Activated naive CD4-positive, alpha-beta T cell treated with anti-CD3 and anti-CD28 coated beads for 36 hours (primary cell): ENCODE measurements at places on chromosomes 11 and 22. TPM values are rescaled to one million over a fixed set of nuclear protein-coding genes. Genes with fewer than 3 reads are reported as not detected.

GGT5 gene
- total RNA-seq, result not detected

DNA sequence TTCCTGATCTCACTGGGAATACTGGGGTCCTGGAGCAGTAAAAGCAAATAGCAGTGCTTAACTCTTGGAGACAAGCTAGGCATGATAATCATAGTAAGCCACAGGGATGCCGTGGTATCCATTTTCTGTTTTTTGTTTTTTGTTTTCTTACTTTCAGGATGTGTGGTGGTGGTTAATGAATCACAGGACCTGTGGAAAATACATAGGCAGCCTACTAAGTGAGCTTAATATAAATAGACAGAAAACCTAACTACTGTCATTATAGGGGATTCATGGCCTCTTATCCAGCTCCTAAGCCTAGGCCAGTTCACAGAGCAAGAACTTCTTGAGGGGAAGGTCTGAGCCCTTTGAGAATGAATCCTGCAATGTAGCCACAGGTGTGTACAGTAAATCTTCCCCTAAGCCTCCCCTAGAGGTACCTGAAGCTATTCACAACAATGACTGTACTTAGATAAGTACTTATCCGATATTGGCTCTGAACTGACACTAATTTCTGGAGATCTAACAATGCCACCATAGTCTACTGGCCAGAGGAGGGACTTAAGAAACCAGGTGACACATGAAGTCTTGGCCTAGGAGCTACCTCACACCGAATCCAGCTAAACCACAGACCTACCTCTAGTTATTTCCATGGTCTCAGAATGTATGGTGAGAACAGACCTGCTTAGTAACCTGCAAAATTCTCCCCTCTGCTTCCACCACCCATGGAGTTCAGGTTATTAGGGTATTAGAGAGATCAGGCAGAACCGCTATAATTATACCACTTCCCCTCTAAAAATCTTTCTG lies 83.6 kb downstream of the ENTHD1 start:
- no peak overlapping the region for H3K27ac ChIP-seq
- H3K4me3 ChIP-seq, result no peak overlapping the region
- DNase-seq, result no peak

GRCh38 chr11:65356394-65356972 lies 1.9 kb downstream of the TIGD3 start:
- no peak overlapping the region for H3K27ac ChIP-seq
- no peaks in the 10 kb centered on the region for H3K27me3 ChIP-seq
- peak overlapping the region; percentile 21 for H3K4me3 ChIP-seq

- H3K27ac ChIP-seq, result no peak overlapping the region
- H3K4me1 ChIP-seq, result no peaks in the 10 kb centered on the region
- no peaks in the 10 kb centered on the region for H3K36me3 ChIP-seq
- DNase-seq, result peak; percentile 12
- no peak overlapping the region for H3K4me3 ChIP-seq
- H3K27me3 ChIP-seq, result no peaks in the 10 kb centered on the region
Measured at GRCh38 chr22:29457730-29458129, 19.3 kb downstream of the RFPL1 start.

DNA sequence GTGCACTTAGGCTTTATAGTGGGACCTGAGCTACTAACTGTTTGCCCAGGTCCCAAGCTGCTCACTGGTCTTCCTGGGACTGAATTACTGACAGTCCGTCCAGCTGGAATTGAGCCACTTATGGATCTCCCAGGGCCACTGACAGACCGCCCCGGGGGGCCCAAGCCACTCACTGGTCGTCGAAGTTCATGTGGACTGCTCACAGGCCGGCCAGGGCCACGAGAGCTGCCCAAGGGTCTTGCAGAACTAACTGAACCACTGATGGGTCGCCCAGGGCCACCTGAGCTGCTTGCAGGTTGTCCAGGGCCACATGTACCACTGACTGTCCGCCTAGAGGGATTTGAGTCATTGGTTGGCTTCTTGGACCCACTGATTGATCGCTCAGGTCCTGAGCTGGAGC lies 15.1 kb downstream of the MISFA start:
- peaks cover 32% of the 10 kb centered on the region for H3K36me3 ChIP-seq
- peaks cover 41% of the 10 kb centered on the region for H3K4me1 ChIP-seq
- H3K27ac ChIP-seq, result no peak overlapping the region
- H3K4me3 ChIP-seq, result no peak overlapping the region
